ENCODE measurements at places on chromosomes 5 and 9.

DNA sequence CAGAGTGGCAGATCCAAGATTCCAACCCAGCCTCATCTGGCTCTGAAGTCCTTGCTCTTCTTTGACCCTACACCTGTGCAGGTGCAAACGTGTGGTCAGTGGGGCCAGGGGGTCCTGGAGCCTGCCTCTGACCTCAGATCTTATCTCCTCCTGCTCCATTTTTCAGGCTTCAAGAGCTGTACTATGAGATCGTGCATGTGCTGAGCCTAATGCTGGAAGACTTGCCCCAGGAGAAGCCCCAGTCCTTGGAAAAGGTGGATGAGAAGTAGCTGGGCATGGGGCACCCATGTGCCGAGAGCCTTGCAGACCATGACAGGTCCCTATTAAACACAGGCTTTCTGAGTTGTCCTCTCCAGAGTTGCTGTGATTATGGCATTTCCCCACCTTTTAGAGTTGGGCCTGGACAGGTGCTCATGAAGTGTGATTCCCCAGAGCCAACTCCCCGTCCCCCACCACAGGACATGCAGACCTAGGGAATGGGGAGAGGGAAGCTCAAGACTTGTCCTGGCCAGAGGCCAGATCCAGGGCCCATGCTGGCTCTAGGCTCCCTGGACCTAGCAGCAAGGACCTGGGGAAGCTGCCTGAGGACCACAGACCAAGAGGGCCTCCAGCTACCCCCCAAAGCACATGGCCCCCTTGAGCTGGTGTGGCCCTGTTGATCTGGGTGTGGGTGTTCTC lies 22.5 kb downstream of the PITX1 start:
- DNase-seq: no peak

DNA sequence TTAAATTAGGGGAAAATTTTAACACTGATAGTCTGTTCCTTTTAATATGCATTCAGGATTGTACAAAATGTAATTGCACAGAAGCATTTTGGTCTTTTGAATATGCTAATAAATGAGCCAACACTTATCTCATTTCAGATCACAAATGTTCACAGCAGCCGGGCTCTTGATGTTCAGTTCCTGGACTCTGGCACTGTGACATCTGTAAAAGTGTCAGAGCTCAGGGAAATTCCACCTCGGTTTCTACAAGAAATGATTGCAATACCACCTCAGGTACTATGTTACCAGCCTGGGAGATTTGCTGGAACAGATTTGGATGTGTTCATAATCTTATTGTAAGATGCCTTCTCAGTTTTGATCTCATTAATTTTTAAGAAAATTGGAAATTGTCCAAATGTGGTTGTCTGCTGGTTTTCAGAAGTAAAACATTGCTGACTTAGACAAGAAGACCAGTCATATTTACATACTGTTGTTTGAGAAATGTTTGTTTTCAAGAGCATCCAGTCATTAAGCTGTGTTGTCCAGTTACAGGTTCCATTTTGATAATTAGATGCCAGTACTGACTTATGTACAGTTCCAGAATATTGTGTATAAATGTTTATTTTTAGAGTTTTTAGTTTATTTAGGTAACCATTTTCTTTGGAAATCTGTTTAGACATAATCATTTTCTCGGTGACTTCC lies 23.0 kb upstream of the TMOD1 start:
- DNase-seq: no peak

GRCh38 chr9:128409978-128410377 lies 10.7 kb upstream of the CERCAM start:
- no peak for DNase-seq

DNA sequence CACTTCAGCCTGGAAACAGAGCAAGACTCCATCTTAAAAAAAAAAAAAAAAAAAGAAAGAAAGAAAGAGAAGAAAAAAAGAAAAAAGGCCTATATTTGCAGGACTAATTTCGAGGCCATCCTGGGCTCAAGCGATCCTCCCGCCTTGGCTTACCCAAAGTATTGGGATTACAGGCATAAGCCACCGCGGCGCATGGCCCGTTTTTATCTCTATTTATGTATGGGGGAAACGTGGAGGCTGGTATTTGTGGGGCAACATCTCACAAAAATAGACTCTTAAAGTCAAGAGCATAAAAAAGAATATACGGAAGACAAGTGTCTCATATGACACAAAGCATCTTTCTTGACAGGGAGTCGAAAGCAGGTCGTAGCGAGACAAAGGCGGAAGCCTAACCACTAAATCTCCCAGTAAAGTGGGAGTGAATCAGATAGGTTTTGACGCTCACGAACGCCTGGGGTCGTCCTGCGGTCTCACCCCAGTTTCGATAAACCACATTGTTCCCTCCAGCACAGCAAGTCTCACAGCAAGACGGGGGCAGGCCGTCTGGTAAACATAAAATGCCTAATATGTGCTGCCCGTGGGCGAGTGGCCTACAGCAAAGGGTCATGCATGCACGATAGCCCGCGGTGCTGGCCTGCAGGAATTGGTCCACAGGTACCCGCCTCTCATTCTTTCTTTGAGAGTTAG lies 1.8 kb upstream of the TRIM41 start:
- no peak for DNase-seq

DNA sequence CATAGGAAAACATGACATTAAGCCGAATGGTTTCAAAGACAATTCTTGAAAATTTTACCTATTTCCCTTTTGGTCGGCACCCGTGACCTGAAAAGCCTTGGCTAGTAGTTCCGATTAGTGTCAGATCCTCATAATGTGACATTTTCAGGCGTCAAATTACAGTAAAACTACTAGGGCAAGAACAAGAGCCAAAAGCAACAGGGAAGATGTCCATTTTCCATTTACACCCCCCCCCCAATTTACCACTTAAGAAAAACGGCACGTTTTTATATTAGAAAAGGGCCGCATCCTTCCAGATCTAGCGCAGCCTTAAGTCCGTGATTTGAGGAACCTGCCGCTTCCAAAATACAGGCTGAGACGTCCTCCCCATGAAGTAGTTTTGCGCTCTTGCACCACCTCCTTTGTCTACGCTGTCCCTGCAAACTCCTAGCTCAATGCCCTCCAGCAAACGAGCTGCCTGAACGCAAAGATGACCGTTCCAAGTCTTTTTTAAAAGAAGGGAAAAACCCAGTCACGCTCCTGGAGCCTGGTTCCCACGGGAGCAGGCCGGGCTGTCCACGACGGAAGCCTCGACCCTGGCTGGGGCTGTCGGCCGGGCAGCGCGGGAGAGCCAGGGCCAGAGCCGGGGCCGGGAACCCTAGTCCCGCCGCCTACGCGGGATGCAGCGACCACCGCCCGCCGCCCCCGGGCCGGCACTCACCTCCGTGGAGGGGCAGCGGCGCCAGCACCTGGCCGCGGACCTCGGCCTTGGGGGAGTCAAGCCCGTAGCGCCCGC lies 616 bp downstream of the RNF130 start:
- DNase-seq: no peak

DNA sequence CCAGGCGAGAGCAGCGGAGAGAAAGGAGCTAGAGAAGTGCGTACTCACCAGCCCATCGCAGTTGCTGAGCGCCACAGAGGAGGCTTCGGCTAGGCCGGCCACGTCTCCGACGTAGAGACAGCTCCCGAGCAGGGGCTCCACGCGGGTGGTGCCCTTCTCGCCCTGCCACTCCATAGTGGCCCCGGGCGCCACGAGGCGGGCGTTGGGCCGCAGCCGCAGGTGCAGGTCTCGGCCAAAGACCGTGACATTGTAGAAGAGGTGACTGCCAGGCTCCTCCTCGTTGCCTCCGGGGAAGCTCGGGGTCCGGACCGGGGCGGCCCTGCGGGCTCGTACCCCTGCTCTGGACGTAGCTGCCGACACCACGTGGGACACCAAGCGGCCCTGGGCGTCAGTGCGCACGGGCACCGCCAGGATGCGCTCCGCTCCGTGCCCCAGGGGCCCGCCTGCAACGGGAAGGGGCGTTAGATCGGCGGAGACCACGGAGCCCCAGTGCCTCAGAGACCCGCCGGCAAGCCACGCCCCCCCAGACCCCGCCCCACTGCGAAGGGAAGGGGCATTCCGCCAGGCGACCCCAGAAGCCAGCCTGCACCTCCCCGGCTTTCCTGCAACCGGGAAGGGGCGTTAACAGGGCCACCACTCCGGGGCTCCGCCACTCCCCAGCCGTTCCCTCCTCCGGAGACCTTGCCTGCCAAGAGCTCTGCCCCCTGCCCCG lies 1.4 kb downstream of the ADAMTS2 start:
- DNase-seq: peak; percentile 33

Measured in NCI-H226 (cell line).